ENCODE measurements at places on chromosomes 12 and 14.
A peak's percentile ranks its signal among the peaks of the same experiment; 100 is the strongest.

DNA sequence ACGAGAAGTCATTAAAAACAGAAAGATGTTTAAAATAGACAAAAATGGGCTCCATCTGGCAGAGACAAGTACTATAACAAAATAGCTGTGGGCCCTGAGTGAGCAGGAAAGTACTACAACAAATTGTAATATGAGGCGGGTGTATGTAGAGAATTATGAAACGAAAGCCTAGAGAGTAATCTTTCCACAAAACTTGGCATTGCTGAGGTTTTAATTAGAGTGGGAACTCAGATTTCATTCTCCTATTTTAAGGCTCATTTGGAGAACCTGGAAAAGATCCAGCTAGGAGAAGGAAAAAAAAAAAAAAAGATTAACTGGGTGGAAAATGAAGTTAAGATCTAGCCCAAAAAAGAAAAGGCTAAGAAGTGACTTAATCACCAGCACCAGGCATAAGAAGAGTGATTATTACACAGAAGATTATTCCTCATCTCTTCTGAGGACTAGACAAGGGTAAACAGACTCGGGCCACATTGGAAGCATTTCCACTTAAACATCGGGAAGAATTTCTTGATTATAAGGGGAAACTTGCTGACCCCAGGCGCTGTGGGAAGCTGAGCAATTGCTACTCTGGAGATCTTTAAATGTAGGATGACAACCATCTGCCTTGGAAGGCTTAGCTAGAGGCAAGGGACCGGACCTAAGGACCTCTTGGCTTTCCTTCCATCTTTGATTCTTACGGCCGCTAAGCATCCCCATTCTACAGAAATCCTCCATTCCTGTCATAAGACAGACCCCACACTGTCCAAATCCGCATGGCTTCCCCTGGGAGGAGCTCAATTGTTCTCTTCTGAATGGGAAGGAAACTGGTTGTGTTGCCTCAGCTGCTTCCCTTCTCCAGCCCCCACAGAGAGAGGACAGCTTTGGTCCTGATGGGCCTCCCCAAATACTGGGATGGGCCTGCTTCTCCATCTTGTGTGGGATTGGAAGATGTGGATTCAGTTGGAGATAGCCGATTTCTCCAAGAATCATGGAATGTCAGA lies 40.6 kb downstream of the IGF1 start:
- no peak for DNase-seq

DNA sequence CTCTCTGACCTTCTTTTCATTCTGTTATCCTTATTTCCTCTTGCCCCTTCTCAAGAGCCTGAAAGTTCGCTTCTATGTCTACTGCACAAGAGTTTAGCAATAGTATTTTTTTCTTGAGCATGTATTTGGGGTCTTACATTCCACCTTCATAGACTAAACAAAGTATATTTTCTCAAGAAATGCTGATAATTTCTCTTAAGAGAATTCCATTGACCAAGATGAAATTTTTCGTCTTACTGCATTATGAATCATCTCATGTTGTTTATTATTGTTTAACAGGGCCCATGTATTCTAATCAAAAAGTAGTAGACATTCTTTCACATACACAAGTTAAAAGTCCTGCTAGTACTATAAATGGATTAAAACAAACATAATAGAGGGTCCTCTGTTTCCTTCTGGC lies 219.3 kb downstream of the C12orf50 start:
- no peak for DNase-seq

DNA sequence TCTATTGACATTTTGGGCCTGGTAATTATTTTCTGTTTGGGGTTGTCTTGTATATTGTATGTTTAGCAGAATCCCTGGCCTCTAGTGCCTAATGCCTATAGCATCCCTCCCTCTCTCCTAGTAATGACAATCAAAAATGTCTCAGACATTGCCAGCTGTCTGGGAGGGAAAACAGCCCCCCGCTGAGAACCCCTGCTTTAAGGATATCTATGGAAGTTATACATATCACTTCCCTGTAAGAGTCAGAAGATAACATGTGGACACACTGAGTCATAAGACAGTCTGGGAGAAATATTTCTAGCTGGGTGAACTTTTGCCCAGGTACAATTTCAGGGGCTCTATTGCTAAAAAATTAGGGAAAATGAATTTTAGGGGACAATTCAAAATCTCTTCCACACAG lies 255.0 kb downstream of the PAWR start:
- no peak for DNase-seq

- no peak for DNase-seq
Observed at GRCh38 chr12:20601668-20602280, 93.4 kb upstream of the SLCO1C1 start.

GRCh38 chr12:54631988-54632728 lies 2.5 kb downstream of the LACRT start:
- DNase-seq = no peak

GRCh38 chr12:64701283-64701682 lies 57.9 kb downstream of the GNS start:
- DNase-seq = no peak

- no peak for DNase-seq
Observed at GRCh38 chr12:54304187-54304810, 3.5 kb upstream of the NFE2 start.

DNA sequence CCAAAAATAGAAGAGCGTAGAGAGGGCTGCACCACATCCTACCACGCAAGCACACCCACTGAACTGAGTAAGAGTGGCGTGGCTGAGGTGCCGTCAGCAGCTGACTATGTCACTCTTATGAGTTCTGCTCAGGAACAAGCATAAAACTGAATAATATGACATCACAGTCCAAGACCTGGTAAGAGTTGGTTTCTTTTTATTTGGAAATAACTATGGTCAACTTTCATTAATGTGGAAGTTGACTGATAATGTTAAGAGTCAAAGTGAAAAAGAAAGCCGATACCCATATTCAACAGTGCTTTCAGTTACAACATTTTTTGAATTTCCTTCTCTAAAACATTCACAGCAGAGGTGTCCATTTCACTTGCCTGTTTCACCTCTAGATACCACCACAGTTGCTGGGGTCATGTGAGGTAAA lies 44.6 kb downstream of the GNS start:
- peak; percentile 15 for DNase-seq

- no peak for DNase-seq
Observed at GRCh38 chr12:7144414-7145120, 14.4 kb downstream of the CLSTN3 start.

Data from stimulated activated naive CD4-positive, alpha-beta T cell treated with Interleukin-2 at 50 U/mL for 16 hours (primary cell).